ENCODE measurements at places on chromosomes 4 and X.

DNA sequence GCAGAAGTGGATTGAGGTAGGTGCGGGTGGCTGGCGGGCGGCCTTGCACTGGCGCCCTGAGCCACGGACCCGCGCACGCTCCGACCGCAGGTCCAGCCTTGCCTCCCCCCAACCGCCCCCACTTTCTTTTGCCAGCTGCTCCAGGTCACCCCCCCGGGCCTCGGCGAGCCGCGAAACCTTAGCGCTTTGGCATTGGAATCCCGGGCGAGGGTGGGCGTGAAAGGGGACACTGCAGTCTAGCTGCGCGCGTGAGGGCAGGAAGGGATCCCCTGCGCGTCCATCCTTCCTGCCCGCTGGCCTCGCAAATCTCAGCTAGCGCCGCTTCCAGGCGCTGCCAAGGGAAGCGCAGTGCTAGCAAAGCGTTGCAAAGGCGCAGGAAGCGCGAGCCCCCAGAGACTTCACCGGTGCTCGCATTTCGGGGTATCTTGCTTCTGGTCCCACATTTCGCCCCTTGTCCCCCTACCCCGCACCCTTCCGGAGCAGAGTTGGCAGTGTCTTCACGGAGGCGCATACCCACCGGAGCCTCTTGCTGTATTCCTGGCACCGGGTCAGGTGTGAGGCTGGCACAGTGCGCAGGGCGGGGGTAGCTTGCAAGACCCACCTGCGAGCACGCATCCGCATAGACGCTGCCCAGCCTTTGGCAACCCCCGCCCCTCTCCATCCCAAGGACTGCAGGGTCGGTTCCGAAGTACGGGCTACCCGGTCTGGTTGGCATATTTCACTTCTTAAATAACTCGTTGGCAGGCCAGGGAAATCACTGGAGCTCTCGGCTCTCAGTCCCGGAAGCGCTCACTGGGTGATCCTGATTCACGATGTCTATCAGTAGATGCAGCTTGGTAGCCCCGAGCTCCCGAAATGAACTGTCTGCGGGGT lies 104.4 kb downstream of the UCHL1 start:
- DNase-seq: peak; percentile 76

- no peak for DNase-seq
These were observed 17.8 kb downstream of the ZNF81 start for GRCh38 chrX:47854474-47854873.

GRCh38 chr4:186643501-186644310 lies 80.0 kb downstream of the FAT1 start:
- no peak for DNase-seq

GRCh38 chr4:47499700-47500099 lies 14.6 kb downstream of the ATP10D start:
- no peak for DNase-seq

DNA sequence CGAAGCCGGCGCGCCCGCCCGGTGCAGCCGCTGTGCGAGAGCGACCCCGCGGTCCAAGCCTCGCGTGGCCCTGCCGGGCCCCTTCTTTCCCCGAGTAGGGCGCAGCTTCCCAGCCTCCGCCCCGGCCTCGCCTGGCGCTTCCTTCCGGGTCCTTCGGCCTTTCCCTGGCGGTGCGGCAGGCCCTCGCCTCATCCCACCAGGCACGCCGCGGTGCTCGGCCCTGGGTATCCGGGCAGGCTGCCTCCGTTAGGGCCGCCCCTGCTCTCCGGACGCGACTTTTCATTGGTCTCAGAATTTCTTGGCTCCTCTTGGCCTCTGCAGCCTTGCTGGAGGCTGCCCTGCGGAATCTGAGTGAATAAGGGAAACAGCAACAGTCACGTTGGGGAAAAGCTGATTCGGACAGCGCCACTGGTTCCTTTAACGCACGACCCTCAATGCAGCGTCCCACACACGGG lies 429 bp downstream of the UVSSA start:
- DNase-seq: peak; percentile 55

- DNase-seq: no peak
These were observed 72.4 kb downstream of the YIPF6 start for GRCh38 chrX:68571292-68571609.

GRCh38 chr4:53499791-53500190 lies 91.5 kb downstream of the LNX1 start:
- DNase-seq: no peak

GRCh38 chr4:85496126-85496849 lies 21.3 kb downstream of the ARHGAP24 start:
- DNase-seq: no peak

DNA sequence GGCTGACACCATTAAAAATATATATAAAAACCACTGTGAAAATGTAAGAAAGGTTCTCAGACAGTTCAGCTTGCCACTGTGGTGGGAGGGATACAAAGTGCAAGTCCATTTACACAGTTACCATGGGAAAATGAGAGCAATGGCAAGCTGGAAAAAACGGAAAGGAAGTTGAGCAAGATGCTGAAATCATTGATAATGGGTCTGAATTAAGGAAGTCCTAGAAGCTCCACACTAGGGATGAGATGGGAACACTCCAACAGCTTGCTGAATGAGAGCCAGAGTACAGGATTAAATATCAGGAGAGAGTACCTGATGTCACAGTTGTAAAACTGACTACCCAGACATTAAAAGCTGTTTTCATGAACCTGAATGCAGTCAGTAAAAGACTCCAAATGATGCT lies 218.6 kb downstream of the PRDM5 start:
- DNase-seq: no peak

GRCh38 chr4:152771741-152772533 lies 7.6 kb downstream of the TIGD4 start:
- no peak for DNase-seq

DNA sequence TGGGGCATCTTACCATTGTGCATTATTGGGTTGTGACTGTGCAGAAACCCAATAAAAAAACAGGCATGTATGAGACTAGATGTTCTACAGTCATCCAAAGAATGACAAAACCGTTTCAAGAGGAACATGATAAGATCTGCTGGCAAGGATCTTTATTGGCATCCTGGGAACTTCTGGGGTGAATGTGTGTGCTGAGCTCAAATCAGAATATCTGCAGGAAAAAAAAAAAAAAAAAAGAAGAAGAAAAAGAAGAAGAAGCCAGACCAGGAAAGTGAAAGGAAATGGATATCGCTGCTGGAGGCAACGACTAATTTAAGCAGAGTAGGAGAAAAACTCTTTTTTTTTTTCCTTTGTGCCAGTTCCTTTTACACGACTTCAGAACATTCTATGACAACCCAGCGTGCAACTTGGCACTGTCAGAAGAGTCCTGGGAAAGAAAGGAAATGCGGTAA lies 484.2 kb upstream of the BOD1L1 start:
- no peak for DNase-seq

GRCh38 chr4:8303485-8304281 lies 34.1 kb downstream of the HTRA3 start:
- DNase-seq: no peak

DNA sequence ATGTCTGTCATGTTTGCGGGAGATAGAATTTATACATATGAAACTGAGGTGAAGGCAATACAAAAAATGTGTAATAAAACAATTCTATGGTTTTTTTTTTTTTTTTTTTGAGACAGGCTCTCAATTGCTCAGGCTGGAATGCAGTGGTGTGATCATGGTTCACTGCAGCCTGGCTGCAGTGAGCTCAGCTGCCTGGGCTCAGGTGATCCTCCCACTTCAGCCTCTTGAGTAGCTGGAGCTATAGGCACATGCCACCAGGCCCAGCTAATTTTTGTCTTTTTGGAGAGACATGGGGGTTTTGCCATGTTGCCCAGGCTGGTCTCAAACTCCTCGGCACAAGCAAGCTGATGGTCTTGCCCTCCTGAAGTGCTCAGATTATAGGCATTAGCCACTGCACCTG lies 10.1 kb downstream of the RADX start:
- DNase-seq: no peak

DNA sequence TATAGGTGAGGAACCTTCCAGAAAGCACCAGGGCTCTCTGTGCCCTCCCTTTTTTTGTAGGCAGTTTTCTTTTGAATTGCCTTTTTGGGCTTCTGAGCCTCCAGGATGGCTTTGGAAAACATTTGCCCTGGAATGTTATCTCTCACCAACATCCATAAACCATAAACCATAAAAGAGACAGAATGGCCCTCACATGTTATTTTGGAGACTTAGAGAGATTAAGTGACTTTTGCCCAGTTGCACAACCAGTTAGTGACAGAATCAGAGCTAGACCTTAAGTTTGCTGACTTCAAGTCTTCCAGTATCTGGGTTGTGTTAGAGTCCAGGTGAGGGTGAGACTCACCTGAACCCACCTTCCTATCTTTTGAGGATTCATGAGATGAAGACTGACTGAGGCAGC lies 153.0 kb upstream of the STX18 start:
- DNase-seq: no peak

GRCh38 chrX:31036895-31037294 lies 34.9 kb downstream of the FTHL17 start:
- peak; percentile 14 for DNase-seq

DNA sequence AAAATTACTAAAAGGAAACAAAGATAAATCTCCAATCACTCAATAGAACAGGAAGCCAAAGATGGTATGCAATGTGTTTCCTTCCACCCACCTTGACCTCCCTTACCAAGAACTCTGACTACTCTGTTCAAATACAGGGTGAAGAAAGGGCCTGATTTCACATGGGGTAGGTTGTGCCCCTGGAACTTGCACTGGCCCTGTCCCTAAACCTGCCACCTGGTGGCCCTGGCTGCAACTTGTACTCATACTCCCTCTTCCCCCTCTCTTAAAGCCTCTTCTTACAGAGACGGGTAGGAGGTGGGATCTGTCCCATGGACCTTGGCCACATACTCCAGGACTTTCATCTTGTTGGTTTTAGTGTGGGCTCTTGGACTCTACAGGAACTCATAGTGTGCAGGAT lies 17.3 kb upstream of the TMEM185A start:
- DNase-seq: no peak

DNA sequence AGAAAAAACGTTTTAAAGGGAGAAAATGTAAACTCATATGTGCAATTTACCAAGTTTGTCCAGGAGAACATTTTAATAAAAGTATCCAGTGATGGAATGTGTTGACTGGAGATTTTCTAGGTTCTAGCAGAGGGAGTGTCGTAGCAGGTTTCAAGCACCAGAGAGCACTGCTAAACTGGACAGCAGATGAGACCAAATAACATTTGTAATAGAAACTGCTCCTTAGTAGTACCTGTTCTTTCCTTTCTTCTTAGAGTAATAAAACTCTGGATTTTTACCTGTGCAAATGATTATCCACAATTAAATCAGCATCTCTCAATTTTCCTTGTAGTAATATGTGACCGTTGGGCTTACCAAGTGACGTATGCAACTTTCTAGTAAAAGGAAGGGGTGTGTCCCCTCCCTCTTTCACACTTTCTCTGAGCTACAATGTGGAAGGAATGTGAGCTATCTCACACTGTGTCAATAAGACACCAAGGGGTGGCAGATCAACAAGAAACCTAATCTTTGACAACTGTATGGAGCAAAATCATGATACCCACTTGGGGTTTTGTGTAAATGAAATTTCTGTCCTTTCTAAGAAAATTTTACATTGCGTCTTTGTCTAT lies 9.5 kb downstream of the HPGDS start:
- no peak for DNase-seq

DNA sequence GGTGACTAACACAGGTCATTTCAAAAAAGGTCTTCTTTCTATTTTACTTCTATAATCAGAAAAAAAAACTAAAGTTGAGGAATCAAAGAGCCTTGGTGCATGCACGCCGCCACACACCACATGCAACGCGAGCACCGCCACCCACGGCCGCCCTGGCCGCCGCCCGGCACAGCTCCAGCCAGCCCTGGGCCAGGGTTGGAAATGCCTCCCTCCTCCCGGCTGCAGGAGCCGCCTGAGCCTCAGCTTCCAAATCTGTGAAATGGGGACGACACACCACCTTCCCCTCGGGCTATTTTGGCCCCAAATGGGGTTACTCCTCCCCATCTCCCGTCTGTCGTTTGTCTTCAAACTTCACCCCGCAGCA lies 39.7 kb upstream of the MAN2B2 start:
- no peak for DNase-seq

DNA sequence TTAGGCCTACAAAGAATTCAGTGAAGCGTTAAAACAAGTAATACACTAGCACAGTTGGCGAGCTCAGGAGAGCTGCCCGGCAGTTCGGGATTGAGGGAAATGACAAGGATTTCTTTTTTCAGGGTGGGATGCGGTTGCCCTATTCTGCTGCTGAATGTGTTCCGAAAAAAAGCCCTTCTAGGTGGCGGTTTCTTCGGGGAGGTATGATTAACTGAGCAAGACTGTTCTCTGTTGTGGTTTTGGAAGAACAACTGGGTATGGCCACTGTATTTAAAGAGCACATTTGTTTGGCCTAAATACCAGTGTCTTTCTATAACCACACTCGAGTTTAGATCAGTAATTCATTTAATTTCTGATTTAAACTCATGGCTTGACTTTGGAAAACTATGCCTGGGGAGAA lies 459.7 kb upstream of the FAT1 start:
- no peak for DNase-seq

DNA sequence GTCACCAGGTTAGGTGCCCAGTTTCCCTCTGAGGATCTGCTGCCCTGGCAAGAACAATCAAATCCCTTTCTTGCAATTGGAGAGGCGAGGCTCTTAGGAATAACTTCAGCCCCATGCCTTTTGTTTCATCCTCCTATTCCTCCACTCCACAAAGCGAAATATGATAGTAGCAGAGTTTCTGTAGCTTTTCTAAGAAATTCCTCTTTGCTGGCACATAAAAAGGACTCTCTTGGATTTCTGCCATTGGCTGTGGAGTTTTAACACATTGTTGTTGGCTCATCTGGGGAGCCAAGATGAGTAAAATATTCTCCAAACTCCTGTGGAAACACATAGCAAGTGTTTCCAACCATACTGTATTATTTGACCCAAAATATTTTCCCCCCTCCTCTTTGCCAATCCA lies 11.0 kb upstream of the ADGRG2 start:
- DNase-seq: no peak

DNA sequence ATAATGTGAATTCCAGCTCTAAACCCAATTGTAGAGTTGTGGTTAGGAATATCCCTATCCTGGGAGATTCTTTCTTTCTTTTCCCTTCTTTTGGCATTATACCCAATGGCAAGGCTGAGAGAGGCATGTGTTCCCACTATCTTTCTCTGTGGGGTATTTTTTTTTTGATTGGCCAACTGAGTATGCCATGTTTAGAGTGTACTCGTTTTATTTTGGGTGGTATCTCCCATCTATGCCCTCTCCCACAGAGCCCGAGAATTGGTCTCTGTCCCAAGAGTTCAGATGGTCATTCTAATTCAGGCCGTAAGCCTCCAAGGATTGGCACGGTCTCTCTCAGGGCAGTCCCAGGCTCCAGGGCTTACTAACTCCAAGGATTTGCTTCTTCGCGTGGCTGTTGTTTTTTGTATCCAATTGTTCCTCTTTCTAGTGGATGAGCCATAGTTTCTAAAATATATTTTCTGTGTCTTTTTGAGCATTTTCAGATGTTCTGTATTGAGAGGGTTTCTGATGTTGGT lies 198.8 kb downstream of the SLC4A4 start:
- DNase-seq: no peak

- DNase-seq: no peak
These were observed 303.5 kb downstream of the BMPR1B start for GRCh38 chr4:95061220-95061619.

DNA sequence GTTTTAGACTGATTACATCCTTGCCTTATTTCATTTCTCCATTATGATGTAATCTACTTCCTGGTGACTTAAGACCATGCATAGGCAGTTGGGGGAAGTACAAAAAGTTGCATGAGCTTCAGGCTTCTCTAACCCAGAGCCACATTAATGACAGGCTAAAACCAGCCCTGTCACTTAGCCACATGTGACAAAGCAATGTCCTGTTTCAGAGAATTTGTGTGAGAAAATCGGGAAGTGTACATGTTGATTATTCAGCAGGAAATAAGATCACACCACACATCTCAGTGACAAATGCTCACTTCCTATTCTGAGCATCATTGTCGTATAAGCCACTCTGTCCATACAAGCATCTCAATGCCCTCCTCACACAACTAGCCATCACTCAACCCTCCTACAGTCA lies 98.5 kb upstream of the MAGEB16 start:
- no peak for DNase-seq

All from NCI-H2081 (cell line).